ENCODE measurements at places on chromosomes 12 and 14.

- no peak for DNase-seq
These were observed 590.0 kb downstream of the BCL11B start for GRCh38 chr14:98682033-98682432.

DNA sequence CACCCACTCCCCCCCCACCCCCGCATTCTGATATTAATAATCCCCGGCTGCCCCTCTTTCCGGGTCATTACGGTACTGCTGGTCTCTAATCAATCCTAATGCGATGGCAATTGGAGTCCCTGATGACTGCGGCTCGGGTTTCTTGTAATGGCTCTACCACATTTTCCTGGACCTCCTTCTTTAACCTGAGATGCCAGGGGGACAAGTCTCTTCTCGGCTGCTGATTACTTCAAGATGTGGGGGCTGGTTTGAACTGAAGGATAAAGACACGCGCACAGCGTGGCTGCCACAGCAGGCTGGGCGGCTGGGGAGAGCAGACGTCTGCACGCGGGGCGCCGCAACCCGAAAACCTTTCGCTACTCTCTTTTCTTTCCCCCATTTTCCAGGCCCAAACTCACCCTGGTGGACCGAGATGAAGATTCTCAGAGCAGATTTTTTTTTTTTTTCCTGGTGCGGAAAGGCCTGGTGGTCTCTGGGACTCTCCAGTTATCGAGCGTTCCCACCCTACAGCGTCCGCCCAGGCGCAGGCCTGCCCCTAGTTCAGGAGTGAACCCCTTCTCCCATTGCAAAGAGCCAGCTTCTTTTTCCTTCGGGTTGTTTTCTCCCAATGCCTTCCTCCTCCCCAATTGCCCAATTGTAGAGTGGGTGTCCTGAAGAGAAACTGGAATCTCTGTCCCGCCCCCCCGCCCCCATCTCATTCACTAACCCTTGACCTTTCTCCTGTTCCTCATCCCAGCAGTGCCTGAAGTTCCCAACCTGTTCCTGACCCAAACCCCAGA is 6.0 kb upstream of the SIX1 start:
- DNase-seq: no peak

DNA sequence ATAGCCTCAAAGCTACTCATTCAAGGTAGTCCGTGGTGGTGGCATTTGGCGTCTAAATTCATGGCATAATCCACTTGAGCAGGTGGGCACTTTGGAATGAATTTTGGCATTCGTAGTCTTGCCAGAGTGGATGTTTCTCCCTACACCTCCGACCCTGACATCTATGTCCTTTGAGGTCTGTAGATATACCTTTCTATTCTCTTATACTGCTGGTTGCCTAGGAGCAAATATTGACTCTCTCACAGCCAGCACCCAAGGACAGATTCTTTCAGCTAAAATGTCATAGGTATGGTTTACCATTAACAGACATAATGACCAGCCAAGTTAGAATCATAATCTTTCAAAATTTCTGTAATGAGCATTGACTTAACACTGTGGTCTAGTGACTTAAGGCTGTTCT is 47.4 kb upstream of the FLRT2 start:
- no peak for DNase-seq

DNA sequence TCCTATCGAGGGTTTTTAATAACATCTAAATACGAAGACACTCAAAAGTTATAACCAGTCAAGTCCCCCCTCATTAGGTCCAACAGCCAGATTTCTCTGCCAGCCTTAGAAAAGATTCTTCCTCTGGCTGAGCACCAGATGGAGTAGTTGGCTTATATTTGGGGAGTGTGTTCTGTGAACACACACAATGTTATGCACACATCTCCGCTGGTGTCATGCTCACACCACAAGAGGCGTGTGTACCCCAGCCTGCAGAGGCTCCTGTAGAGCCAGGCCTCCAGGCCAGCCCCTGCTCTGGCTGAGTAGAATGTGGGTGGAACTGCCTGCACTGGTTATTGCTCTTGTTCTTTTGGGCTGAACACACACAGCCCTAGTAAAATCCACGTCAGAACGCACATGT is 64.0 kb downstream of the PIWIL1 start:
- no peak for DNase-seq

- DNase-seq: no peak
These were observed 29.3 kb upstream of the KLRF1 start for GRCh38 chr12:9797722-9798619.

GRCh38 chr14:31127690-31128089 is 79.9 kb downstream of the HECTD1 start:
- DNase-seq: no peak

- DNase-seq: no peak
These were observed 102.9 kb downstream of the DPF3 start for GRCh38 chr14:72790887-72791566.

- no peak for DNase-seq
These were observed 19.3 kb downstream of the CPNE8 start for GRCh38 chr12:38886064-38886463.

- DNase-seq: no peak
These were observed 78.2 kb upstream of the GTF2A1 start for GRCh38 chr14:81298911-81299310.

DNA sequence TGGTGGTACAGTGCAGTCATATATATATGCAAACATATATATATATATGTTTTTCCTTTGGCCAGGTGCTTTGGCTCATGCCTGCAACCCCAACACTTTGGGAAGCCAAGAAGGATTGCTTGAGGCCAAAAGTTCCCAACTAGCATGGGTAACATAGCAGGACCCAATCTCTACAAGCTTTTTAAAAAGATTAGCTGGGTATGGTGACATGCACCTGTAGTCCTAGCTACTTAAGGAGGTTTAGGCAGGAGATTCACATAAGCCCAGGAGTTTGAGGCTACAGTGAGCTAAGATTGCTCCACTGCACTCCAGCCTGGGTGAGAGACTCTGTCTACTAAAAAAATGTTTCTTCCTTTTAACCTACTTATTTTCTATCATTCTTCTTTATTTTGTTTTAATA is 10.2 kb downstream of the PZP start:
- DNase-seq: no peak

- DNase-seq: no peak
These were observed 191.3 kb downstream of the TMTC2 start for GRCh38 chr12:82877963-82878362.

GRCh38 chr12:54161481-54162437 is 27.0 kb downstream of the SMUG1 start:
- no peak for DNase-seq

- DNase-seq: no peak
These were observed 76.7 kb downstream of the TMEM121 start for GRCh38 chr14:105602799-105603793.

DNA sequence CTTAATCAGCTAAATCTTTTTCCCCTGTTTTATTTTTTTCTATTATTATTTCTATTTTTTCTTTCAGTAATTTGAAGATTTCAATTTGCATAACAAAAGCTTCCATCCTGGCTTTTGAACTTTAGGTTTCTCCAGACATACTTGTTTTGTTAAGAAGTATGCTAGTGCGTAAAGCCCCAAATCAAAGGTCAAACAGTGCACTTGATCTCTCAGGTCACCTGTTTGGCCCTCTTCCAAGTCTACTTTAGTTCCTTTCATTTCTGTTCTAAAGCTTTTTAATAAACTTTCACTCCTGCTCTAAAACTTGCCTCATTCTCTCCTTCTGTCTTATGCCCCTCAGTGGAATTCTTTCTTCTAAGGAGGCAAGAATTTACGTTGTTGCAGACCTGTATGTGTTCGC is 54.6 kb upstream of the ATXN7L3B start:
- DNase-seq: no peak
